ENCODE measurements at places on chromosomes 4 and X. TPM values are rescaled to one million over a fixed set of nuclear protein-coding genes. Genes with fewer than 3 reads are reported as not detected.

DNA sequence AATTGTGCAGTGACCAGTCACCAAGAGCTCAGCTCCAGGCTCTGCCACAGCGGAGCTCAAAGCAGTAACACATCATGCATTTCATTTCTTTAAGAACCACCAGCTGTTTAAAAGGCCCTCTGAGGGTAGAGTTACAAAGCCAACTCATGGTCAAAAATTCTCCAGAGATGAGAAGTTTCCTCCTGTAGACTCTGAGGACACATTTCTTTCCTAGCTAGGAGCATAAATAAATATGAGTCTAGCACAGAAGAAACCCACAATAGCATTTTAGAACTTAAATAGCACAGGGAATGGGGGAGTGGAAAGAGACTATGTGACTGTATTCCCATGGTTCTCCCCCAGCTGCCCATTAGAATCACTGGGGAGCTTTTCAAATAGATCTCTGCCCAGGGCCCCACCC is 6.5 kb upstream of the CRMP1 start:
- H3K27ac ChIP-seq, result no peak overlapping the region
- no peaks in the 10 kb centered on the region for H3K4me1 ChIP-seq
- no peaks in the 10 kb centered on the region for H3K27me3 ChIP-seq

DNA sequence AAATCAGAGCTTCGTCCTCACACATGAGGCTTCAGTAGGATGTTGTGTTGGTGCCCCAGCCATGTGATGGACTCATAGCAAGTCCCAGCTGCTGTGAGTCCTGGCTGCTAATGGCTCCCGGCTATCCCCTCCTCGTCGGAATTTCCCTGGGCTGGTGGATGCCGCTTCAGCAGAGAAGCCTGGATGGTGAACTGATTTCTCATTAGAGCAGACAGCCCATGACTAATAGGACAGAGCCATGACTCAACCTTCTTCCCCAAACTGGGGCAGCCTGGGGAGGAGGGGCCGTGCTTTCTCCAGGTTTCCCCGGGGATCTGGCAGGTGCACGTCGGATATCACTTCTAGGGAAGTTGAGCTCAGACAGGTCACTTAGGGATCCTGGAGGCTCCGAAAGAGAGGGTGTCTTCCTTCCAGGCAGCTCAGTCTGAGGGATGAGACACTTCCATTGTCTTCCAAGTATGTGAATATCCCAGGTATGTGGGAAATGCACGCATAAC is 112.7 kb downstream of the ASMT start:
- no peak overlapping the region for H3K4me3 ChIP-seq
- H3K4me1 ChIP-seq, result no peaks in the 10 kb centered on the region
- no peaks in the 10 kb centered on the region for H3K27me3 ChIP-seq
- H3K27ac ChIP-seq, result no peak overlapping the region

DNA sequence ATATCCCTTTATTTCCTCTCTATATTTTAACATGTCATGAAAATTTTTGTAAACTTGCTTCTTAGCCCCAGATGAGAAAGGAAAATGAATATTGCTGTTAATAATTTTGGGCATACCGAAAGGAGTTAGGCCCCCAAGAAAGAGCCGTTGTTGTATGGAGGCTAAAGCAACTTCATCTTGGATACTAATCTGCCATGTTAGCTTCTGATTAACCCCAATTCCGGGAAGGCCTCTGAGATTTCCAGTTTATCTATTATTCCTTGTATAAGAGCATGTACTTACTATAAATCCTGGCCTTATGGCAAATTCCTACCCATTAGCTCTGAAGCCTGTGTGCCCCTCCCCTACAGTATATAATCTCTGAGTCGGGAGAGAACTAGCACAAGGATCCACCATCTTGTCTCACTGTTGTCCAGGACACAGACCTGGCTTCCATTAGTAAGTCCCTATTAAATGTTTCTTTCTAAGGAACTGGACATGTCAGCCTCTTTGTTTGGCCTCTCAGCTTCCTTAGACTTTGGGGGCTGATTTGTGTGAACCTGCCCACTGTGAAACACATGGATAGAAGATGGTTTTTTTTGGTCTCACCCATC is 20.9 kb upstream of the PLA2G12A start:
- peaks cover 4% of the 10 kb centered on the region for H3K36me3 ChIP-seq
- no peaks in the 10 kb centered on the region for H3K27me3 ChIP-seq
- DNase-seq, result no peak
- no peak overlapping the region for H3K27ac ChIP-seq
- no peak overlapping the region for H3K4me3 ChIP-seq

GRCh38 chrX:122868631-122869030 is 315.4 kb upstream of the GRIA3 start:
- no peaks in the 10 kb centered on the region for H3K4me1 ChIP-seq
- H3K36me3 ChIP-seq, result no peaks in the 10 kb centered on the region
- H3K27ac ChIP-seq, result no peak overlapping the region
- no peak for DNase-seq

RAB39B gene
- total RNA-seq, result 1.00 TPM

DNA sequence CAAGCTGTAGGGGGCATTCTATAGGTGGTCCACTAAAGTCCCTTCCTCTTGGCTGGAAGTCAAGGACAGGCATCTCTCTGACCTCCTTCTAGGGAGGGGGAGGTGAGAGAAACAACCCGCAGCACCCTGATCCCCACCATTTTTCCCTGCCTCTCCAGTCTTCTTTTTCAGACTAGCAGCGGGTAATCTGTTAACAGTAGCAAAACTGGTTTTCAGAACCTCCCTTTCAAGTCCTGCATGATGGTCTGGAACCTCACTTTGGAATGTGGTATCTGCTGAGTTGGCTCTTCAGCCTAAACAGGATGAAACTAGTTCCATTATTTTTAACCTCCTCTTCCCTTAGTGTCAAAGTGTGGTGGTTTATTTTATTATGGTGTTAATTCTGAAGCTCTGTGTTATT is 196.0 kb downstream of the NWD2 start:
- H3K4me1 ChIP-seq, result peaks cover 6% of the 10 kb centered on the region
- no peaks in the 10 kb centered on the region for H3K36me3 ChIP-seq
- DNase-seq, result no peak

- no peak for DNase-seq
- H3K4me1 ChIP-seq, result peaks cover 9% of the 10 kb centered on the region
These were observed 55.9 kb upstream of the RASSF6 start for GRCh38 chr4:73676136-73676535.

GRCh38 chr4:46123913-46124755 is at the start of gene GABRG1:
Gene GABRG1 (minus strand): TSS chr4:46124054. CDS start chr4:46123913, 141 bp downstream.
- H3K27ac ChIP-seq, result no peak within 1 kb of the TSS
- no peak within 1 kb of the TSS for H3K4me3 ChIP-seq
- no peaks in the 10 kb centered on the region for H3K36me3 ChIP-seq
- H3K4me1 ChIP-seq, result no peaks in the 10 kb centered on the region
- no peaks in the 10 kb centered on the region for H3K27me3 ChIP-seq

- no peaks in the 10 kb centered on the region for H3K4me1 ChIP-seq
- no peaks in the 10 kb centered on the region for H3K36me3 ChIP-seq
- H3K27ac ChIP-seq, result no peak overlapping the region
- H3K4me3 ChIP-seq, result no peak overlapping the region
- H3K27me3 ChIP-seq, result no peaks in the 10 kb centered on the region
These were observed 9.3 kb downstream of the SPATA4 start for GRCh38 chr4:176186067-176186466.

GYG2 gene
- 6.1 TPM for total RNA-seq

SSR4 gene
- 368 TPM for total RNA-seq

DNA sequence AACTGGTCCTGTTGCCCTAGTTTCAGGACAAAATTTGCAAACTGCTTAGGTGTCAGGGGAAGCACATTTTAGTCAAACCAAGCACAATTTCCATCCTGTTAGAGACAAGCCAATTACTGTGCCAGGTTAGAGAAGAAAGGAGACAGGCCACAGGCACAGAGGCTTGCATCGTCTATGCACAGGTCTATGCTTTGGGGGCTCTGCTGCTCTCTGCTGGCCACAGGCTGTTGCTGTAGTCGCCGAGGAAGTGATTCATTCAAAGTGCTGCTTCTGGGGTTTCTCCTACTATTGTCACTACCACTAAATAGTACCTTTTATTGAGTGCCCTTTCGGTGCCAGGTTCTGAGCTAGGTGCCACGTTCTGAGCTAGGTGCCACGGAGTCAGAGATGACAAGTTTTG is 45.5 kb downstream of the VGLL1 start:
- peaks cover 12% of the 10 kb centered on the region for H3K27me3 ChIP-seq
- no peaks in the 10 kb centered on the region for H3K36me3 ChIP-seq
- H3K27ac ChIP-seq, result no peak overlapping the region
- H3K4me1 ChIP-seq, result no peaks in the 10 kb centered on the region
- DNase-seq, result peak; percentile 3

- H3K27ac ChIP-seq, result no peak overlapping the region
- no peaks in the 10 kb centered on the region for H3K4me1 ChIP-seq
- H3K36me3 ChIP-seq, result no peaks in the 10 kb centered on the region
- DNase-seq, result no peak
- H3K27me3 ChIP-seq, result no peaks in the 10 kb centered on the region
- H3K4me3 ChIP-seq, result no peak overlapping the region
These were observed 213.7 kb upstream of the ZIC3 start for GRCh38 chrX:137352101-137352660.

PCDH10 gene
- total RNA-seq, result 0.23 TPM

GRCh38 chr4:150316332-150317205 is 238.3 kb downstream of the DCLK2 start:
- H3K27me3 ChIP-seq, result no peaks in the 10 kb centered on the region
- no peak overlapping the region for H3K27ac ChIP-seq
- H3K4me1 ChIP-seq, result no peaks in the 10 kb centered on the region
- no peak for DNase-seq
- H3K4me3 ChIP-seq, result no peak overlapping the region
- no peaks in the 10 kb centered on the region for H3K36me3 ChIP-seq
